Neural crest cell (in vitro differentiated cells): ENCODE measurements at places on chromosomes 16 and 17.
A peak's percentile ranks its signal among the peaks of the same experiment; 100 is the strongest.

DNA sequence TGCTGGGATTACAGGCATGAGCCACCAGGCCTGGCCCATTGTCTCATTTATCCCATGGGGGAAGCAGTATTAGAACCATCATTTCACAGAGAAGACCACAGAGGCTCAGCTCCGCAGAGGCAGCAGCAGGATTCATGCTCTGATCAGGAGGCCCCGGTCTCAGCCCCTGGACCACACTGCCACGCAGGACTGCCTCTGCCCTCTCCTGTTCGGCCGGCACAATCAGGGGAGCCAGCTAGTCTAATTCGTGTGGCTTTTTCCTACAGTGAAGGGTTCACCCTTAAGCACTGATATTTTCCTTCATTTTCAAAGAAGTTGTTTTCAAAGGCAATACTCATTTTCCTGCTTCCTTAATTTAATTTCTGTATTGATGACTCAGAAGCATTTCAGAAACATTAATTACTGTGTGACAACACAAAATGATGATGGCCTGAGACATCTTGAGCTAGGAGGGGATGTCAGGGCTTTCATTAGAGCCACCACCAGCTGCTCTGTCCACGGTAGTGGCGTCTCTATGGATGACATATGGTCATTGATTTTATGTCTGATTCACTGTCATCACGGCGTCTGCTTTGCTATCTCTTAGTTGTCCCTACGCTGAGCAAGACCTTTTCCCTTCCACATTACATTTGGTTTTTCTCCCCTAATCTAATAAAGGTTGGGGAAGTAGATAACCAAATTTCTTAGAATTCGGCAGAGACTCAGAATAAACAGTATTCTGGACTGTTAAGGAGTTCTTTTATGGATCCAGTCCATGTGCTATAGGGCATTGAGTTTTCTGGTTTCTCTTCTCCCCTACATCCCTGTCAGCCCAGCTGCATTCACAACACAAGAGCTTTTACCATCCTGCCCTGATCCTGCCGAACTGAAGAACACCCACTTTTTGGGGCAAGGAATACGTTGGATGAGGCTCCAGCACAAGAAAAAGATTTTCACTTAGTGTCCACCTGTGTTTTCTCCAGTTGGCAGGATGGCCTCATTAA is 314.0 kb downstream of the SLC39A11 start:
- no peak for DNase-seq

DNA sequence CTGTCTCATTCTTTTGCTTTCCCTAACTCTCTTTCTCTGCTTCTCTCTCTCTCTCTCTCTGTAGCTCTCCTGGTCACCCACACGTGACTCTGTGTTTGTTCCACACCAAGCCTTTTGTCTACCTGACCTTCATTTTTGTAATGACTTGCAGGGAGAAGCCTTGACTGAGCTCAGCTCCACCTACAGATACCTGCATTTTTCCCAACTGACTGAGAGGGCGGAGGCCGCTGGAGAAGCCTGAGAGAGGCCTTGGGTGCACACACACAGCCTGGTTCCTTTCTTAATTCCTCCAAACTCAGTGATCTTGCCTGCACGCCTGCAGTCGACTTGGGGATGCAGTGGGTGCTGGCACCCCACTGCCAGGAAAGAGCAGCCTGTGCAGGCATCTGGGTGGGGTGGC is 68.8 kb downstream of the LYRM1 start:
- DNase-seq = no peak

GRCh38 chr17:173166-173911 is 8.1 kb downstream of the DOC2B start:
- no peak for DNase-seq

DNA sequence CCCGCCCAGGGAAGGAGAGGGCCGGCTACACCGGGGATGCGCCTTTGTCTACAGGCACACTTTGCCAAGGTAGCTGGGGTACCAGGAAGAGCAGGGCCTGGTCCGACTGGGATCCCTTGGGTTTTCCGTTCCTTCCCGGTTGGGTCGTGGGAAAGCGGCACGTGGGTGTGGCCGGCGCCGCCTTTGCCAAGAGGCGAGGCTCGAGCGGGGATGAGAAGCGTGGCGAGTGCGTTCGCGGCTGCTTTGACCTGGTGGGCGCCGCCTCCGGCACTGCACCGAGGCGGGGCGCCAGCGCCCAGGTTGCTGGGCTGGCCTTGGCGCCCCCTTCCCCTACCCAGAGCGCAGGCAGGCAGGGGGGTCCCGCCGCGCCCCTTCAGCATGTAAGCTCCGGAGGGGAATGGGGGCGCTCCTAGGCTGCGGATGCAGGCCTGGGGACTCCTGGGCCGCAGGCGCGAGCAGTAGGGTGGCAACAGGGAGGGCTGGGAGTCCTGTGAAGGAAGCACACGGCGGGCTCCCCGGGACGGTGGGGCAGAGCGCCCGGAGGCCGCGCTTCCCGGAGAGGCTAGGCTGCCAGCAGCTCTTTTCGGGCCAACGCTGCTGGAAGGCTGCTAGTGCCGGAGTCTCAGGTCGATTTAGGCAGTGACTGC is 2.0 kb downstream of the HAS3 start:
- DNase-seq = peak; percentile 16

- DNase-seq = peak; percentile 97
Measured at GRCh38 chr17:79393358-79394052, 217.3 kb downstream of the RBFOX3 start.

- no peak for DNase-seq
Measured at GRCh38 chr16:21940570-21940969, 12.6 kb upstream of the UQCRC2 start.
